ENCODE measurements at places on chromosomes 4 and X.

GRCh38 chr4:126899331-126899801 is 733.4 kb upstream of the INTU start:
- no peak for DNase-seq

DNA sequence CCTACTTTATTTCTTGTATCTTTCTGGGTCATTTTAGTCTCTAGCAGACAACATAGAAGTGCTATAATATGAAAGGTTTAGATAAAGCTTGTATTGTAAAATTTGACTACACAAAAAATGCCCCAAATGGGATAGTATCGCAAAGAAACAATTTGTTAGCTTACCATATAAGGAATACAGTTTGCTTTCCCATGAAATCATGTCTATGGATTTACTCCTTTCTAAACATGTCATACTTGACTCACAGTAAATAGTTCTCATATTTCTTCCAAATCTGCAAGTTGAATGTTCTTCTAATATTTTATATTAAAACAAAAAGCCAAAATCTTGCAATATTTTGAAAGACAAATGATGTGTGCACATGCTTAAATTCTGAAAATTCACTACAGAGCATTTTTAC is 103.9 kb downstream of the PPA2 start:
- DNase-seq: no peak

GRCh38 chrX:119228512-119229252 is 7.4 kb upstream of the PGRMC1 start:
- DNase-seq: no peak

DNA sequence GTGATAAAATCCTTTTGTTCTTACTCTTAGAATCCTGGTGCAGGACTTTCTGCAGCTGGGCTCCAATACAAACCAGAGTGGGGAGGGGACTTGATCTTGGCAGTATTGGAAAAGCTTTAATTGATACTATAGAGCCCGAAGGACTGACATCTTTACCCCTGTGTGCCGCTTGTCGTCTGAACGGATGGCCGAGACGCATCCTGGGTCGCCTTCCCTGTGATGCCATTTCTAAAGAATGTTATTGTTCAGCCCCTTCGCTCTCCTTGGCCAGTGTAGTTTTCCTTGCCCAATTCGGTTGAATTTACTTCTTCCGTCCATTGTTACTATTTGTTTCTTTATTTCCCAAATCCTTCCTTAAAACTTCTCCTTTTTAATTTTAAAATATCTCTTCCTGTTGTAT is 80.9 kb downstream of the CLDN34 start:
- DNase-seq: no peak

DNA sequence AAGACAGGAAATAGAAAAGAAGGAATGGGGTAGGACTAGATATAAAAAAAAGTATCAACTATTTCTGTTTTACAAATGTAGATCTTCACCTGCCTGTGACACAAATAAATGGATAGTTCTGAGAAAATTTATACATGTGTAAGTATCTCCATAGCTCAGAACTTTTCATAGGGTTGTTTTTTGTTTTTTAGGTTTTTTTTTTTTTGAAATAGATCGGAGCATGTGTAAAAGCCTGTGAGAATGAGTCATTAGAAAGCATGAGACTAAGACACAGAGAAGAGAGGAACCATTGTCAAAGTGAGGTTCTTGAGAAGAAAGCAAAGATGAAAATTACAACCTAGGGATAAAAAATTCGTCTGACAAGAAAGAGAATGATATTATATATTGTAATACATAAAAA is 481.6 kb downstream of the PABPC4L start:
- DNase-seq: no peak

DNA sequence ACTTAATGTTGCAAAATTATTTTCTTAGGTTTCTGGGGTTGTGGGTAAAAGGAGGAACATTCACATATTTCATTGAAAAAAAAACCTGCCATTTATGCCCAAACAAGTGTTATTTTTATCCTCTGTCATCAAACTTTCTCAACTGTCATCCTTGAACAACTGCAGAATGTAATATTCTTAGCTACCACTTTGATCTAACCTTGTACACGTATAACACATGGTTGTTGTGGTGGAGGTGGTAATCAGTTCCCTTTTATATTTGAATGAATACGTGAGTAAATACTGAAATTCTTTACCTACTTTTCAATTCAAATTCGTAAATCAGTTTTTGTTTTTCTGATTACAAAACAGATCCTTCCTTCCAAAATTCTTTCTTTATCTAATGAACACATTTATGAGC is 3.8 kb upstream of the AMMECR1 start:
- no peak for DNase-seq

- peak; percentile 88 for DNase-seq
Observed at GRCh38 chr4:27176400-27176799, 315.8 kb downstream of the STIM2 start.

- no peak for DNase-seq
Observed at GRCh38 chrX:78725287-78725686, 22.2 kb upstream of the LPAR4 start.

DNA sequence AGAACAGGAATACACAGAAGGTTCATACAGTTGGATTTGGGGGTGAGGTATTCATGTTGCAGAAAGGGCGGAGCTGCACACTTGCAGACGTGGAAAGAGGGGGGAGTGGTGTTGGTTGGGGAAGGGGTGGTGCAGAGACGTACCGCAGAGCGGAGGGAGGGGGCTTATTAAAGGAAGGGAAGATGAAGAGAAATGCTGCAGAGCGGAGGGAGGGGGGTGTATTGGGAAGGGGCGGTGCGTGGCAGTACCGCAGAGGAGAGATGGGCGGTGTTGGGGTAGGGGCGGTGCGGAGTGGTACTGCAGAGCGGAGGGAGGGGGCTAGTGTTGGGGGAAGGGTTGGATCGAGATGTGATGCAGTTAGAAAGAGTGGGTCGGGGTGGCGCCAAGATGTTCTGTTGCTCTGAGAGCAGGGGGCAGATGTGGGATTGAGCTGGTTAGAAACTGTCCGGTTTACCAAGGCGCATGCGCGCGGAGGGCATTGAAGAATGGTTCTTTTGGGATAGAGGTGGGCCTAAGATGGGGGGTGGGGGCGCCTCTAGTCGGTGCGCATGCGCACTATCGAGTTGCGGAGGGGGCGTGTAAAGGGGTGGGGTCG is 900 bp downstream of the TRO start:
- peak; percentile 68 for DNase-seq

DNA sequence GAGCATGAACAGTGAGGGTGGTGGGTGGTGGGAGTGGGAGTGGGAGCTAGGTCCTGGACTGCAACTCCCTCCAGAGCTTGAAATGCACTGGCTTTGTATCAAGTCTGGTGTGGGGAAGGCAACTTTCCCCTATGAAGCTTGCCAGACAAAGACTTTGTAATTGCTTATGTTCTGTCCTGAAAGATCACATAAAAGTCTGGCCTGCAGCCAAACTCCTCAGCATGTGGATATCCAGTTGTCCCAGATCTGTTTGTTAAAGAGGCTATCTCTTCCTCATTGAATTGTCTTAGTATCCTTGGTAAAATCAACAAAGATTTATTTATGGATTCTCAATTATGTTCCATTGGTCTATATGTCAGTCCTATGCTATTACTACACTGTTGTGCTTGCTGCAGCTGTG is 607.9 kb downstream of the GLUD2 start:
- peak; percentile 69 for DNase-seq

- no peak for DNase-seq
Observed at GRCh38 chr4:185101354-185101890, 41.6 kb upstream of the SLC25A4 start.

DNA sequence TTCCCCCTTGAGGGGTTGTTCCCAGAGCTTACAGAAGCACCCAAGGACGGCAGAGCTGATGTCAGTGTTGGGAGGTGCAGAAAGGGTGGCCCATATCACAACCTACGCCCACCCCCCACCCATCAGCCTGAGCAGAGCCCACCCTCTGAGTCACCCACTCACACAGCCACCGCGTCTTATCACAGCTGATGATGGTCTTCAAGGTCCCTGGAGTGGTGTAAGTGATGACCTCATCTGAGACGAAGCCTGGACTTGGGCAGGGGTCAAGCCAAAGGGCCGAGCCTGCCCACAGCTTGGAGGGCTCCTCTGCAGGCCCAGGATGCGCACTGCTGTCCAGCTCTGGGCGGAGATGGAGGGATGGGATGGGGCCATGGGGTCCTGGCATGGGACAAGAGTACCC is 3.0 kb upstream of the HTRA3 start:
- no peak for DNase-seq

GRCh38 chr4:40445671-40446070 is 110.5 kb downstream of the CHRNA9 start:
- no peak for DNase-seq

GRCh38 chr4:33494150-33494549 is 2750.2 kb downstream of the ARAP2 start:
- peak; percentile 87 for DNase-seq

- no peak for DNase-seq
Observed at GRCh38 chrX:110871839-110872238, 76.2 kb upstream of the CHRDL1 start.

DNA sequence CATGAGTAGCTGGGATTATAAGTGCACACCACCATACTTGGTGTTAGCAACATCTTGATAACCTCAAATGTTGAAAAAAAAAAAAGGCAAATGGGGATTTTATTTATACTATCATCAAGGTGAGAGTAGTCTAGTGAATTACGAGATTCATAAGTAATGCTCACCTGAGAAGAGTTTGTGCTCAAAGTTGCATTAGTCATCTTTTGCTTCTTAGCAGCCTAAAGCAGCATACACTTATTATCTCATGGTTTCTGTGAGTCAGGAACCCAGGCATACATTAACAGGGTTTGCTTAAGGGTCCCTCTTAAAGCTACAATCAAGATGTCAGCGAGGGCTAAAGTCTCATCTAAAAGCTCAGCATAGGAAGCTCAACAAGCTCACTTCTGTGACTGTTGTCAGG is 8.2 kb upstream of the EXOSC9 start:
- no peak for DNase-seq

DNA sequence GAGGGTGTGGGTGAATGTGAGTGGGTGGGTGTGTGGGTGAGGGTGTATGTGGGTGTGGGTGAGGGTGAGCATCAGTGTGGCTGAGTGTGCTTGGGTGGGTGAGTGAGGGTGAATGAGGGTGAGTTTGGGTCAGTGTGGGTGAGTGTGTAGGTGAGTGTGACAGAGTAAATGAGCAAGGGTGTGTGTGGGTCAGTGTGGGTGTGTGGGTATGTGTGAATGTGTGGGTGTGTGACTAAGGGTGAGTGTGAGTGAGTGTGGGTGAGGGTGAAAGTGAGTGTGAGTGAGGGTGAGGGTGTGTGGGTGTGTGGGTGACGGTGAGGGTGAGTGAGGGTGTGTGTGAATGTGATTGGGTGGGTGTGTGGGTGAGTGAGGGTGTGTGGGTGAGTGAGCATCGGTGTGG is 1676.7 kb upstream of the TENM3 start:
- DNase-seq: no peak

GRCh38 chrX:13937370-13938050 is 92.2 kb downstream of the GEMIN8 start:
- peak; percentile 54 for DNase-seq

- no peak for DNase-seq
Observed at GRCh38 chrX:17021851-17022604, 75.6 kb downstream of the REPS2 start.

DNA sequence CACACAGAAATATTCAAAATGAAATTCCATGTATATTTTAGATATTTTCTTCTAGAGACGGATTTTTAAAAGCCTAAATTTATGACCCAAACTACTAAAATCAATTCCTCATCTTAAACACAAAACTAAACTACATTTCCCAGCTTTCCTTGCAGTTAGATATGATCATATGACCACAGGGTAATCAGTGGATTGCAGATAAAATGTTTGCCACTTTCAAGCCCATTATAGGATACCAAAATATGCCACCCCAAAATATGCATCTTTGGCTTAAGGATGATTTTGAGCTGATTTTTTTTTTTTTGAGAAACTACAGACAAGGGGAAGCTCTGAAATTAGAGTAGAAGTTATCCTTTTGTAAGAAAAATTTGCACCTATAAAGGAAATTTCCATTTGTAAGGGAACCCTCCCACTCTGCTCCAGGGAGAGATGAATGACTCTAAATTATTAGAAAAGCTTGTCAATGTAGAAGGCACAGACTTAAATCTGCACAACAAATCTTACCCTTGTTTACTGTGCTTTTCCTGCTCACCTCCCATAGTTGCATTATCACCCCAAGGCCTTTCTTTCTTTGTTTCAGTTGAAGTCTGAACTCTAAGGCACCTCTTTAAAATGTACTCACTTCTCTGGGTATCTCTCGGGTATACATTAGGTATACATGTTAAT is 503.0 kb downstream of the PDHA2 start:
- no peak for DNase-seq

DNA sequence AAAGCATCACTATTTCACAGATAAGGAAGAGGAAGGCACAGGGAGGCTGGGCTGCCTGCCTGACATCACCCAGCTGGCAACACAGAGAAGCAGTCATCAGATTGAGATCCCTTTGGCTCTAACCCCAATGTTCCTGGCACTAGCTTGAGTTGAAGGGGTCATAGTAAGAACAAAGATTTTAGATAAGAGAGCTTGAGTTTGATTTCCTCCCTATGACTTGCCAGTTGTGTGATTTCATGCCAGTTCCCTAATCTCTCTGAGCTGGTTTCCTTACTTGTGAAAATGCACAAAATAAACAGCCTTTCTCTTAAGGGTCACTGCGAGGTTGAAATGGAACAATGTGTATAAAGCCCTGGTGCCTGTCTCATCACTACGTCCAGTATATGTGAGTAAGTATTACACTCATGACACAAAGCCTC is 475.4 kb upstream of the HS3ST1 start:
- no peak for DNase-seq

- no peak for DNase-seq
Observed at GRCh38 chr4:138953961-138954371, 61.6 kb upstream of the NOCT start.

GRCh38 chrX:38124000-38124399 is 96.7 kb downstream of the SRPX start:
- no peak for DNase-seq

DNA sequence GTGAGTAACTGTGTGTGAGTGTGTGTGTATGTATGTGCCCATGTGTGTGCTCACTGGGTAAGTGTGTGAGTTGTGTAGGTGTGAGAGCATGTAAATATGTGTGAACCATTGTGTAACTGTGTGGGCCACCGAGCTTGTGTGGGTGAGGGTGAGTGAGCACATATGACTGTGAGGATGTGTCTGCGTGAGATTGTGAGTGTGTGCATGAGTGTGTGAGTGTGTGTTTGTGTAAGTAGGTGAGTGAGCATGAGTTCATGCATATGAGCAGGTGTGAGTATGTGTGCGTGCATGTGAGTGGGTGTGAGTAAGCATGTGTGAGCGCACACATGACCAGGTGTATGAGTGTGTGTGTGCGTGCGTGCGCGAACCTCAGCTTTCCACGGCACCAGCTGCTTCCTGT is 1.4 kb upstream of the ATP2B3 start:
- DNase-seq: no peak

All from DMS53 (cell line).